Ovary (tissue), 10 donors: ENCODE measurements at places on chromosomes 11 and 22. TPM values are rescaled to one million over a fixed set of nuclear protein-coding genes. Genes with fewer than 3 reads are reported as not detected.

Gene ATM
- polyA plus RNA-seq = 34.5 TPM

Gene CNTF
- 2.0 TPM for polyA plus RNA-seq

Gene APOL5
- polyA plus RNA-seq = not detected

DNA sequence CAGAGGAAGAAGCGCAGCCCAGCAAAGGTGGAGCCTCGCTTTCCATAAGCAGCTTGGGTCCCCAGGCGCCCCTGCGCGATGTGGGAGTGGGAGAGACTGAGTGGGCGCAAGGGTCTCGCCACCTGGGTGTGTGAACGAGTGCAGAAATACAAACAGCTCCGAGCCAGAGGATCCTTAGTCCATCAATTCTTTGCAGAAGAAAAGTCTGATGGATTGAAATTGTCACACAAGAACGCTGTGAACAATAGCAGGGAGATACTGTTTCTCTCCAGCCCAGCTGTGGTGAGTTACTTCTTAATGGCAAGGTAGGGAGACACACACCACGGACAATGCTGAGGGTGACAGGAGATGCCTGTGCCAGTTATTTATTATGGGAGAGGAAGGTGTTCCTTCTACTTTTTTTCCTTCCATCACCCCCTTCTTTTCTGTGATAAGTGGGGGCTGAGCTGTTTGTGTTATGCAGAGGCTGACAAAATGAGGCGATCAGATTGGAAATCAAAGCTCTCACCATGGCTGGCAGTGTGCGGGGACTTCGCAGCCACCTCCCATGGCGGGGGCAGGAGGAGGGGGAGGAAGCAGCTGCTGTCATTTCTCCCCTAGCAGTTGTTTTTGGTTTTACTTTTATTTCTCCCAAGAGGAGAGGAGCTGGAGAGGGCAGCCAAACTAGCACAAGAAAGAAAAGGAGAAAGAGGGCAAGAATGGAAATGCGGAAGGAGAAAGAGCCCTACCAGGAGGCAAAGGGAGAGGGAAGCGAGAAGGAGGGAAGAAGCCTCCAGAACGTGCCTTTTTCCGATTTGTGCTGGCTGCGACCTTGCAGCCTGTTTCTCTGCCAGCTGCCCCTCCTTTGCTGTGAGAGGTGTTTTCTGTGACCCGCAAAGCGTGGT, 755.8 kb downstream of the NTM start:
- no peak for DNase-seq

DNA sequence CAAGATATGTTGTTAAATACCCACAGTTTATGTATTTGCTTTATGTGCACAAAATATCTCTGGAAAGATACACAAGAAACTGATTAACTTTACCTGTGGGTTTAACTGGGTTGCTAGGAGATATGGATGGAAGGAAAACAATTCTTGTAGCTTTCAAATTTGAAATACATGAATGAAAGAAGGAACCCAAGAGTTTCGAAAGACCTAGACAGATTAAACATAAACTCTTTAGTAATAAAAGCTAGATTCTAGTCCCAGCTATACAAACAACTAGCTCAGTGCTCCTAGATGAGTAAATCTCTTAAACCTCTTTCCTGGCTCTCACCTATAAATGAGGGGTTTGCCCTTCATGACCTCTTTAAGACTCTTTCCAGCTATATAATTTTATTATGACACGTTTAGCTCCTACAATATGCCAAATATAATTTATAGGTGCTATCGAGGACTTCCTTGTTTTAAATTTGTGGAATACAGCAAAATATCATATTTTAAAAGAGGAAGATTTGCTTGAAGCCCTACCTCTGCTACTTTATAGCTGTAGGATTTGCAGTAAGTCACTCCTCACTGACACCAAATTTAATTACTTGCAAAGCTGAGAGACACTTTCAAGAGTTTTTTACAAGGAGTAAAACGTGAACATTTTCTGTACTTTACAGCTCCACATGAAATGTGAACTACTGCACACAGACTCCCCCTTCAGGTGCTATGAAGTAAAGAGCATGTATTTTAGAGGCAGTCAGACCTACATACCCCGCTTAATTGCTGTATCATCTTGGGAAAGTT, 50.7 kb downstream of the RRAS2 start:
- DNase-seq = no peak

- peak; percentile 66 for DNase-seq
These were observed 455.8 kb downstream of the MIAT start for GRCh38 chr22:27113211-27113635.

DNA sequence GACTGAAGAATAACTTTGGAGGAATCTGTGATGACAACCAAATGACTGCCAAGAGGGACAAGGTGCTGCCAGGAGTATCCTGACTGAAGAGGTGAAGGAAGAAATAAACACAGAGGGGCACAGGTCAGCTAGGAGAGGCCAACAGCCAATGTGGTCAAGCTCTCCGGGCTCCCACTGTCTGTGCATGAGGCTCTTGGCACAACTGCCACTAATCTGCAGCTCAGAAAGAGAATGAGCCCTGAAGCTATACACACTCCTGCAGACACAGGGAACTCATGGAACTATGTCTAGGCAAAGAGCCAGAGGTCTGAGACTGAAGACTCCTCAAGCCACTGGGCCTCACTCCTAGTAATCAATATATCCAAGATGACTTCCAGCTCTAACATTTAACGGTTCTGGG, 7.0 kb downstream of the THRSP start:
- no peak for DNase-seq

GRCh38 chr22:39089928-39090327, 7.1 kb upstream of the APOBEC3H start:
- DNase-seq = no peak

DNA sequence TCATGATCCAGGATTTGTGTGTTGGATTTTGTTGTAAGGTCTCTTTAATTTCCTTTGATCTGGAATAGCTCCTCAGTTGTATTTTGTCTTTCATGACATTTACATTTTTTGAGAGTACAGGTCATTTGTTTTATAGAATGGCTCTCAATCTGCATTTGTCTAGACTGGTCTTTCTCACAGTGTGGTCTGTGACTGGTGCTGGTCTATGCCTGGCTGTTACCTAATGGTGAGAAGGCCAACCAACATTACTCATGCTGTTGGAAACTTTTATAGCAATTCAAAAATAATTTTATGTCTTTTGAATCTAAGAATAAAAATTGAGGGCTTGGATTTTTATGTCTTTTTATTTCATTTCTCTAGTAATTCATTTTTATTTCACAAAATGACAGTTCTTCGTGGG, 3.9 kb upstream of the NCR3LG1 start:
- no peak for DNase-seq

DNA sequence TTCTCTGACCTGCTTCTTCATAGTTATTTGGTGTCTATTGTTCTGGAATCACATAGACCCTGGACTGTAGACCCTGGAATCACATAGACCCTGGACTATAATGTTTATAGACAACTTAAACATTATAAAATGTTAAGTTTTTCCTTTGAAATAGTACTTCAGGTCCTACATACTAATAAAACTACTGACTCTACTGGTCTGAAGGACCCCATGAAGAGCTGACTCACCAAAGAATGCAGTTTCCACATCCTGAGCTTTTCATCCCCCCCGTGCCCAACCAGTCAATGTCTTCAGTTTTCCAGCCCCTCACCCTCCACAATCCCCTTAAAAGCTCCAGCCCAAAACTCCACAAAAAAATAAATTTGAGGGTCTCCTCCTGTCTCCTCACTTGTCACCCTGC, 6.6 kb upstream of the PLEKHA7 start:
- DNase-seq = no peak

- DNase-seq = no peak
These were observed 139.9 kb downstream of the CSNK2A3 start for GRCh38 chr11:11213117-11213516.

DNA sequence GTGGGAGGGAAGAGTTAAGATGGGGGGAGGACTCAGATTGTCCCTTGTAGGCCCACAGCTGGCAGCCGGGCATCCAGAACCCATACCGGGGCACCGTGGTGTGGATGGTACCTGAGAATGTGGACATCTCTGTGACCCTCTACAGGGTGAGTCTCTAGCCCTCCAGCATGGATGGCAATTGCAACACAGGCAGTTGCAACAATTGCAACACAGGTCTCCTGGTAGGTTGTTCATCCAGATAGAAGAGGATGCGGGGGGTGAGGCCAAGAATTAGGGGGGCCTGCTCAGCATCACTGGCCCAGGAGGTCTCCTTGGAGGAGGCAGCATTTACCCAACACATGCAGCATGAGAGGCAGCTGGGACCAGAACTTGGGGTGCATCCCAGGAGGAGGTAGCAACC, 3.4 kb downstream of the EHBP1L1 start:
- DNase-seq = no peak

DNA sequence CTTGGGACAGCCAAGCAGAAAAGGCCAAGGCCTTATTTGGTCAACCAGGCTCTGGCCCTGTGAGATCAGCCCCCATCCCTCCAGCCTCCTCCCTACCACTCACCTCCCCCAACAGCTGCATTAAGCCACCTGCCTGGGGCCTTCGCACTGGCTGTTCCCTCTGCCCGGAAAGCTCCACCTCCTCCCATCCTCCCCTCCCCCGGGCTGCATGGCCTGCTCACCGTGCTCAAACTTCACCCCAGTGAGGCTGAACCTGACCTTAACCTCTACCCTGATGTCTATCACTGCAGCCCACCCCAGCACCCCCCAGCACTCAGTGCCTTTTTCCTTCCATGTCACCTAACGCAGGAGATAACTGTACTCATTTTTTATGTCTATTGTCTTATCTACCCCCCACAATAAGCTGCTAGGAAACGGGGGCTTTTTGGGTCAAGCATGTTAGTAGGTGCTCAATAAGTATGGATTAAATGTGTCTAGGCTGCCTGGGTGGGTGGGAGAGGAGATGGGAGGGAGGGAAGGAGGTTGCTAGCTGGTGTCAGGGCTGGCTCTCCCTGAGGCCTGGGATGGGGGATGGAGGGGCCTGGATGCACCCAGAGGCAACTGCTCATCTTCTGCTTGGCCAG, 912 bp downstream of the PTPRCAP start:
- DNase-seq = no peak

DNA sequence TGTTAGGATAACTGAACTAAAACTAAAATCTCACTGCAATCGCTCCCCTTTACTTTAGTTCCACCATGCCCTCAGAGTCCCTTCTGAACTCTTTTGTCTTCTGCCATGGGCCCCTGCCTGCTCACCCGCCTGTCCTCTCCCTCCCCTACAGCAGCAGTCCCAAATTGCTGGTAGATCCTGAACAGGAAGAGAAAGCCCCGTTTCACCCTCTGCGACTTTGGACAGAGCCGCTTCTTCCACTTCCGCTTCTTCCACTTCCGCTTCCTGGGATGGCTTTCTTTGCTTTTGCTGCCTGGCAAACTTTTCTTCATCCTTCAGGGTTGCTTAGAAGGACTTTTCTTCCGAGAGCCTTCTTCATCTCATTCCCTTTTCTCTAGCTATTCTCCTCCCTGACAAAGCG, 35.7 kb upstream of the TLCD5 start:
- DNase-seq = no peak

DNA sequence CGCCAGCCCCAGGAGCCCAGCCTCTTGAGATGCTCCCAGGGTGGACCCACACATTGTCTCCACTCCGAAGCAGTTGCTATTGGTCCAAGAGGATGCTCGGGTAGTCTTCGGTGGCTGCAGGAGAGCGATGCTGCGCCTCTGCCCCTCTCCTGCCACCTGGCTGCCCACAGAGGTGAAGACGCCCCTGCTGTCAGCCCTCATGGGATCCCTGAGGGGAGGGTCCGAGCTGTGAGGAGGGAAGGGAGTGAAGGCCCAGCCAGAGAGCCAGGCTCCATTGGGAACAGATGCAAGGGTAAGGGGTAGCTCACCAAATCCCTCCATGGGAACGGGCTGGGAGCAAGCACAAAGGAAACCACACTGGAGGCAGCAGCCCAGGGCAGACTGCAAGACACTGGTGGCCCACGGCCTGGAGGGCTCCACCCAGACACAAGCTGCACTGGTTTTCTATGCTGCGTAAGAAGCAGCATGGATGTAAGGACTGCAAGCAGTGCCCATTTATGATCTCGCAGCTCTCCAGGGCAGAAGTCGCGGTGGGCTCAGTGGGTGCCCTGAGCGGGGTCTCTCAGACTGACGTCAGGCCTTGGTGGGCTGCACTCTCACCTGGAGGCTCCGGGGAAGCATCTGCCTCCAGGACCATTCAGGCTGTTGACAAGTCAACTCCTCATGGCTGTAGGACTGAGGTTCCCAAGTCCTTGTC, 15.7 kb downstream of the TSPAN32 start:
- DNase-seq = no peak
